Panc1 (cell line): ENCODE measurements at places on chromosomes 5 and 9.

DNA sequence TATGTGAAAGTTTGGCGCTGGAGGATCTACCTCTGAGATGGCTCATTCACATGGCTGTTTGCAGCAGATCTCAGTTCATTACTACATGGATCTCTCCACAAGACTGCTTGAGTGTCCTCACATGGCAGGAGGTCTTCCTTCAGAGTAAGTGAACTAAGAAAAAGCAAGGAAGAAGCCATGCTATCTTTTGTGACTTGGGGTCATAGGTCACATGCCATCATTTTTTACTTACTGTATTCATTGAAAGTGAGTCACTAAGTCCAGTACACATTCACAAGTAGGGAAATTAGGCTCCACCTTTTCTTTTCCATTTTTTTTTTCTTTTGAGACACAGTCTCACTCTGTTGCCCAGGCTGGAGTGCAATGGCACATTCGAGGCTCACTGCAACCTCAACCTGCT lies 8.7 kb upstream of the CDKN2AIPNL start:
- H3K4me3 ChIP-seq, result no peak overlapping the region
- no peaks in the 10 kb centered on the region for H3K36me3 ChIP-seq
- no peaks in the 10 kb centered on the region for H3K4me1 ChIP-seq
- H3K27ac ChIP-seq, result no peak overlapping the region
- no peak for DNase-seq

- H3K4me1 ChIP-seq, result no peaks in the 10 kb centered on the region
- no peak overlapping the region for H3K4me3 ChIP-seq
Observed at GRCh38 chr5:94916619-94917018, 298.1 kb downstream of the SLF1 start.

- H3K27ac ChIP-seq, result no peak overlapping the region; the same call in 1 of the 2 replicates
- no peaks in the 10 kb centered on the region for H3K36me3 ChIP-seq
- no peaks in the 10 kb centered on the region for H3K4me1 ChIP-seq
- H3K27me3 ChIP-seq, result no peaks in the 10 kb centered on the region
- H3K4me3 ChIP-seq, result no peak overlapping the region
Observed at GRCh38 chr5:17079562-17079961, 137.9 kb upstream of the BASP1 start.

DNA sequence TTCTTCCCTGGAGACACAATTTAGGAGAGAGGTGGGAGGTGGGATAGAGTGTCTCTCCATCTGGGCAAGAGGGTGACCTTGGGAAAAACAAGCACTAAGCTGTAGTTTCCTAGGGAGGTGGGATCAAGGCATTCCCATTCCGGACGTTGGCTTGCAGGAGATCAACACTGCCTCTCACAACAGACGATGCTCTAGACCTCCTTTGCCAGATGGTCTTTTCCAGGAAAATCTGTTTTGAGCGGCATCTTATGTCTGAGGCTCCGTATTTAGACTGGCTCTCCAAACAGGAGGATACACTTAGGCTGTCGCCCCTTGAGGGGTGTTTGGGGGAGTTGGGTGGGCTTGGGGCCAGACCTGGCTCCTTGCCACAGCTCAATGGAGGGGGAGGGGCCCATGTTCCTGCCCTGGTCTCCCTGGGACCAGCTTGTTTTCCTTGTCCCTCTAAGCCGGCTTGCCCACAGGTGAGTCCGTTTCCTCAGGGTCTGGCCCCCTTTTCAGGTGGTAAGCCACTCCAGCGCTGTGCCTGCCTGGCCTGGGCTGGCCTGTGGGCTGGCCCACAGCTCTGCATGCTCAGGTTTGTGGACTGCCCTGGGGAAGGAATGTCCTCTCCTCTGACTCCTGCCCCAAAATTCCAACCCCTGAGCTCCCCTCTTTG lies 2.4 kb downstream of the PSD2 start:
- peaks cover 16% of the 10 kb centered on the region for H3K27me3 ChIP-seq
- no peak for DNase-seq
- H3K27ac ChIP-seq, result no peak overlapping the region
- no peak overlapping the region for H3K4me3 ChIP-seq
